NCI-H1105 treated with DMSO at 0.1 percent for 48 hours (cell line): ENCODE measurements at places on chromosomes 11 and 22.

DNA sequence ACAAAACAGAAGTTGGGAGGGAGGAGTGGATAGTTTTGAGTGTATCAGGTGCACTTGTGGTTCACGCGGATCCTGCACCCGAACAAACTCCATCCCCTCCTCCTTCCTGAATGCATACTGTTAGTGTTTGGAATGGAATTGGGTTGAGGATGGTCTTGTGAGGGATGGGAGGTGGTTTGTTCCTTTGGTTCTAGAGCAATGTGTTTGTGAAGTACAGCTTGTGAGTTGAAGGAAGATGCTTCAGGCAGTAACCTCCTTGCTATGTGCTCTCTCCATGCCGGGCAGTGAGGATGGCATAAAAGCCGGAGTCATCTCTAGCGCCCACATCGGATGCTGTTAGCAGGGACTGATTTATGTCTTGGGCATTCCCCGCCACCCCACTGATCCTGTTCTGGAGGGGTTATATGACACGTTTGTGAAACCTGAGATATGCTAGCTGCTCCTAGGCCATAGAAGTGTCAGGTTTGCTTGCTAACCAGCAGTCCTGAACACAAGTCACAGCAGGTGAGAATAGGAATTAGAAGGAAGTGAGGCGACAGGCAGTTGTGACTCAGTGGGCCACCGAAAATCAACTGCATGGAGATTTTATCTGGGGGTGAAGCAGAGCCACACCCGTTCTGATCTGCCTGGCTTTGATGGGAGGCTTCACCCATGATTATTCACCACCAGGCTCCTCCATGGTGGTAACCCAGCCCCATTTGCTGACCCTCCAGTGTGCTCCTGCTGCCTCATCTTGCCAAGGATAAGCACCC lies 2.2 kb downstream of the BCR start:
- peak; percentile 59 for DNase-seq

GRCh38 chr11:108975641-108976071 lies 310.8 kb downstream of the DDX10 start:
- peak; percentile 86 for DNase-seq

DNA sequence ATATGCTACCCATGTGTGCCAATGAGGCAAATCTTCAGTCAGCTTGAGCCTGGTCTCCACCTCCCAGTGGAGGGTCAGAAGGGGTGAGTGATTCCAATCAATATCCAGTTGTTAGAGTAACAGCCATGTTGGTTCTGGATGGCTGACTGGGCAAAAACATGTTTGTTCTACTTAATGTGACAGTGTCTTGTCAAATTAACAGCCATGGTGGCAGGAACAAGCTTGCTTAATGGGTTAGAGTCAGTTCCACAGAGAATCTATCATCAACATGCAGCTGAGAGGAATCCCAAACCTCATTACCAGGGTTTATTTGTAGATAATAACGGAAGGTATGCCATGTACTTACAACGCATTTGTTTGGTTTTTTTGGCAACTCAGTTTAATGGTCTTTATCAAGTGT lies 133.2 kb downstream of the SLC17A6 start:
- DNase-seq: peak; percentile 12

- no peak for DNase-seq
Measured at GRCh38 chr11:119486691-119487259, 63.8 kb upstream of the THY1 start.

- no peak for DNase-seq
Measured at GRCh38 chr22:29435236-29436136, 2.9 kb upstream of the RFPL1 start.

DNA sequence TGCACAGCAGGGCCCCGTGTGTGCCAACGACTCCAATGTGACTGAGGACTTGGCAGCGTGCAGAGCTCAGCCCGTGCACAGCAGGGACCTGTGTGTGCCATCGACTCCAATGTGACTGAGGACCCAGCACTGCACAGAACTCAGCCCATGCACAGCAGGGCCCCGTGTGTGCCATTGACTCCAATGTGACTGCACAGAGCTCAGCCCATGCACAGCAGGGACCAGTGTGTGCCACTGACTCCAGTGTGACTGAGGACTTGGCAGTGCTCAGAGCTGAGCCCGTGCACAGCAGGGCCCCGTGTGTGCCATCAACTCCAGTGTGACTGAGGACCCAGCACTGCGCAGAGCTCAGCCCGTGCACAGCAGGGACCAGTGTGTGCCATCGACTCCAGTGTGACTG lies 347.8 kb upstream of the B3GAT1 start:
- no peak for DNase-seq
